ENCODE measurements at places on chromosomes 2 and 18. TPM values are rescaled to one million over a fixed set of nuclear protein-coding genes. Genes with fewer than 3 reads are reported as not detected.

FAM124B gene
- not detected for total RNA-seq

IL37 gene
- not detected for total RNA-seq

PROM2 gene
- 0.12 TPM for total RNA-seq

LRRC30 gene
- total RNA-seq = not detected

GRCh38 chr2:30135541-30135940 lies 11.3 kb upstream of the YPEL5 start:
- no peak for DNase-seq

DNA sequence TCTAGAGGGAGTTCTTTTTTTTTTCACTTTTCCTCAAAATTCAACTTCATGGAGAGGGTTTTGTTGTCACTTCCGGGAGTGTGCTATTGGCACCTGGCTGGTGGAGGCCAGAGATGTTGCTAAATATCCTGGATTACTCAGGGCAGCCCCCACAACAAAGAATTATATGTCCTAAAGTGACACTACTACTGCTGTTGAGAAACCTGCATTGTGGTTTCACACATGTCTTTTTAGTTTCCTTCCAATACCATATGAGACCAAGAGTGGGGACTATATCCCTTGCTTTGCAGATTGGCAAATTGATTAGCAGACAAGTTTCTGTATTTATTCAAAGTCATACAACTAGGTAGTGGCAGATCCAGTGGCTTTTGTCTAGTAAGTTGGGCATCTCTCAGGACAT lies 826.8 kb downstream of the TRIB2 start:
- DNase-seq = no peak

GRCh38 chr2:3059141-3059925 lies 318.3 kb downstream of the EIPR1 start:
- DNase-seq = no peak

DNA sequence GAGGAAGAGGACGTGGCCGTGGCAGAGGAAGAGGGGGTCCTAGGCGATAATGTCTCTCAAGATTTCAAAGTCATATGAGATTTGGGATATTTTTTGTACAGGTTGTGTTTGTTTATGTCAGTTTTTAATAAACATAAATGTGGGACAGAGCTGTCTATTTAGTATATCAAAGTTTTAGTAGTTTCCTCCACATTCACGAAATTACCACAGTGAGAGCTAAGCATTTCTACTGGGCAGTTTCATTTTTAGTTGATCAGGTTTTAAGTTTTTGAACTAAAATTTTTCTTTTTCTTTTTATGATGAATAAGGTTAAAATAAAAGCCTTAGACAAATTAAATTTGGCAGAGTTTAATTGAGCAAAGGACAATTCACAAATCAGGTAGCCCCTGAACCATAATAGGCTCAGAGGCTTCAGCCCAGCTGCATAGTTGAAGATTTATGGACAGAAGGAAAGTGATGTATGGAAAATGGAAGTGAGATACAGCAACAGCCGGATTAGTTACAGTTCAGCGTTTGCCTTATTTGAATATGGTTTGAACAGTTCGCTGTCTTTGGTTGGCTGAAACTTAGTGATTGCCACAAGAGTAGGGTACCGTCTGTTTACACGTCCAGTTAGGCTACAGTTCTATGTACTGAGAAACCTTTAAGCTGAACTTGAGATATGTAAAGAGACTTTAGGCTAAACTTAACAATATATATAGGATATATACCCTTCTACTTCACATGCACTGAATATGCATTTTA lies 17.1 kb downstream of the SNRPD1 start:
- no peak for DNase-seq

- DNase-seq = no peak
Observed at GRCh38 chr18:21960189-21960588, 209.2 kb upstream of the GATA6 start.

- DNase-seq = peak; percentile 1
Observed at GRCh38 chr18:79780547-79780946, 17.2 kb upstream of the KCNG2 start.

DNA sequence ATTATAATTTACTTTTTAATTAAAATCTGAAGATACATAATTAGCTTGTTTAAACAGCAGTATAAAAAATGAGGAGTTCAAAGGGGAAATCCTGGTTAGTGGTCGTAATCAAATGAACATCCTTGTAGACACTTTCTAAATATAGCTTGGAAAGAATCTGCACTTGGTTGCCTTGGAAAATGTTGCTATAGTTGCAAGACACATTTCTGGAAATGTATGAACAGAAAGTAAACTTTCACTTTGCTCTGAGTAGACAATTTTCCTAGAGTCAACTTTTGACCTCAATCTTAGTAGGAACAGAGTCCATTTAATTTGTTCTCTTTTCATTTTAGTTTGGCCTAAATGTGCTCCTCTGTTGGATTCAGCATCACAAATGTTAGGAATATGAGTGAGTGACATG lies 38.3 kb downstream of the GCA start:
- no peak for DNase-seq

DNA sequence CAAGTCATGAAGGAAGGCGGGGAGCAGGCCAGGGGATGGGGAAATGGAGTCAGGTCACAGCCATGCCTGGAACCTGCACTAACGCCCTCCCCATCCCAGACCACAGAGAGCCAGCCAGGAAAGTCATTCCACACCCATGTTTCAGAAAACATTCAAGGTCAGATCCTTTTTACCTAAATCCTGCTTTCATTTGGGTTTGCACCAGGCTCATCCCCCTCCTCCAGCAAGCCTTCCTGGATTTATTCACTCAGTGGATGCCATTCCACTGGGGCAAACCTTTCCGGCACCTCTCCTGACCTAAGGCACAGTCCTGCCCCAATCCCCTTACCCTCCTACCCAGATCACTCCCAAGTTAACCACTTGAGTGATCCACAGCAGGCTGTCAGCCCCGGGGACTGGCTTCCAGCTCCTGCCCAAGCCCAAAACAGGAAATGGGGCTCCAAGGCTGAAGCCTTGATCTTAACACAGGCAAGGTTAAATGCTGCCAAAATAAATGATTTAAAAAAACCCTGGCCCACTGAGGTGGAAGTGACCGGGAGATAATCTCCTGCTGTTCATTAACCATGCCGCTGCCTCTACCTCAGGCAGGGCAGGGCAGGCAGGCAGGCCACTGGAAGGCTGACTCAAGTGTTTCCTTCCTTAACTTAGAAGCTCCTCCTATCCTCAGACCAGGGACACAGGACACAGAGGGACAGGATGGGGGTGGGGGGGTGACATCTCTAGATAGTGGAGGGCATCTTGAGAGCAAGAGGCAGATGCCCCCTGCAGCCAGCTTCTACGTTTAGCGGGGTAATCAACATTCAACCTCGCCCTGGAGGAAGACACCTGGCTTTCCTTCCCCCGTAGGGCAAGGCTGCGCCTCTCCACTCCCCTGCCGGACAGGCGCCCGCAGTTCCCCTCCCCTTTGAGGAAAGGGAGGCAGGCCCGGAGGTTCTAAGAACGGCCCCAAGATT lies 1.4 kb downstream of the RAB11FIP5 start:
- DNase-seq = no peak

GRCh38 chr18:332721-333510 lies 65.1 kb upstream of the THOC1 start:
- no peak for DNase-seq

DNA sequence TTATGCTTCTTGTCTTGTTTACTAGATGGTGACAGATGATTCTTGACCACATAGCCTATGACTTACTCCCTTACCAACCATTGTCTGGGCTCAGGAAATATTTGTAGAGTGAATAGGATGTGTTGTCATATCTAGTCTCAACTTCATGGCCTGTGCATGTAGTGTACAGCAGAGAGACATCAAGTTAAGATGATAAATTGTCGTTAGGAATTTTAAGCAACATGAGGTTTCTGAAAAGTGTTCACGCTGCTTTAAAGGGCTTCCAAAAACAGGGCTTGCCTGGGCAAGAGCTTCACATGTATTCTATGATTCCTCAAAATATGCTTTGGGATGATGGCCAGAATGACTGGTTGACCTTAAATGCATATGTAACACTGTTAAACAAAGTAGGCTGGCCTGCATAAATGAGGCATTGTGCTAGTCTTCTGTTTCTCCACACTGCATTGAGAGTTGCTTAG lies 424.0 kb downstream of the RND3 start:
- DNase-seq = no peak

GRCh38 chr2:225597911-225598310 lies 198.4 kb downstream of the NYAP2 start:
- DNase-seq = no peak

Measured in activated B cell treated with CpG ODN at 0.5 μM for 24 hours (primary cell).